ENCODE measurements at places on chromosomes 3 and 15. TPM values are rescaled to one million over a fixed set of nuclear protein-coding genes. Genes with fewer than 3 reads are reported as not detected.

COL6A5 gene
- polyA plus RNA-seq, result not detected

CPNE9 gene
- polyA plus RNA-seq, result 0.19 TPM

DNA sequence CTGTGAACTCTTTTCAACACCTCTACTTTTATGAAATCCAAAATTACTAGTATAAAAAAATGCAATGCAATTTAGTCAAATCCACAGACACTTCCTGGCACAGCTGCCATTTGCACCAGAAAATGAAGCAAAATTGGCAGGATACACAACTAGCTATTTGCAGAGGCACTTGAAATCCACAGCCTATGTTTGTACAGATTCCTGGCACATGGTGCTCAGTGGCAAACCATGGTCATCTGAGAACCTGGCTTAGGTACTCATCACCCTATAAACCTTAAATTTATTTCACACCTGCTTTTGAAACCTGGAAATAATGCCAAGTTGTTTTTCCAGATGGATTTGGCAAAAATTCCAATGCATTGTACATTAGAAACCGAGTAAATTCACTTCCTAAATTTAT, 20.2 kb upstream of the PPM1L start:
- DNase-seq, result no peak

- DNase-seq, result no peak
These were observed 25.0 kb downstream of the ADAM10 start for GRCh38 chr15:58724466-58724865.
